Activated effector memory CD4-positive, alpha-beta T cell treated with Interleukin-2 at 50 U/mL for 16 hours (primary cell): ENCODE measurements at places on chromosomes 3 and 15.

DNA sequence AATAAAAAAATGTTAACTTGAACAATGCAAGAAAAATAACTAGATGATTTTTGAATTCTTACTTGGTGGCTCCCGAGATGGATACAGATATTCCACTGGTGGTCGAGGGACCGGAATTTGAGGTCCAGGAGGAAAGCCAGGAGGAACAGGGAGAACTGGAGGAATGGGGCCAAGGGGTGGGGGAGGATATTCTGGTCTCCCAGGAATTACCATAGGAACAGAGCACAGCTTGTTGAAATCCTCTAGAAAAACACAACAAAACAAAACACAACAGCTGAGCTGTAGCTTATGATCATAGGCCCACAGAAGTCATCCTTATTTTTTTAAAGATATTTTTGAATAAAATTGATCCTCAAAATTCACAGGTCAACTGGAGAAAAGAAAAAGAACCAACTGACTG lies 129.4 kb downstream of the FBN1 start:
- DNase-seq, result no peak

GRCh38 chr3:124429129-124429815 lies 301.0 kb upstream of the UMPS start:
- DNase-seq, result no peak

GRCh38 chr3:64837126-64837738 lies 149.4 kb upstream of the ADAMTS9 start:
- no peak for DNase-seq

DNA sequence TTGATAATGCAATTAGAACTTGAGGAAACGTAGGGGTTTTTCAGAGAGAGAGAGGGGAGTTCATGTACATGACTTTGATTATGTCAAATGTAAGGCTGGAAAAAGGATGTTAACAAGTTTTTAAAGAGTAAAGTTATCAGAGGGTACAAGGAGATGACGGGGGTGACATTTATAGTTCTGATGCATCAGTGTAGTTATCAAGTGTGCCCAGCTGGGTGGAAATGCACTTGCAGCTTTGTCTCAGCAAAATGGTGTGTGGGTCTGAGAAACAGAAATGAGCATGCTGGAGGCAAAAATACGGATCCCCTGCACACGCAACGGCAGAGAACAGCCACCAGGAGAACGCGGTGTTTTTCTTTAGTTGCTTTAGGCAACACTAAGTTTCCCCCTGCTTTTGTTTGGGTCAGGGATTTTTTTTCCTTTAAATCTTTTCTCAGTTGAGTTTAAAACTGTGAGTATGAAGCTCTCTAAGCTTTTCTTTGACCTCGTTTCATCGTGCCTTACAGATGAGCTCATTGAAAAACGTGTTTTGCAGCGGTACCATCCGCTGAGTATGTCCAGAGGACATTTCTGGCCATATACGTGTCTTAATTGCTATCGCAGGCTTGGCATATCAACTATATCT lies 205.4 kb downstream of the PDZRN3 start:
- DNase-seq, result no peak

- DNase-seq, result no peak
Observed at GRCh38 chr15:25597571-25597970, 158.7 kb upstream of the UBE3A start.

GRCh38 chr3:26630669-26631389 lies 8.3 kb downstream of the LRRC3B start:
- no peak for DNase-seq

- DNase-seq, result no peak
Observed at GRCh38 chr15:42182961-42183360, 25.1 kb downstream of the VPS39 start.

- DNase-seq, result no peak
Observed at GRCh38 chr3:190721330-190721729, 141.2 kb downstream of the GMNC start.

DNA sequence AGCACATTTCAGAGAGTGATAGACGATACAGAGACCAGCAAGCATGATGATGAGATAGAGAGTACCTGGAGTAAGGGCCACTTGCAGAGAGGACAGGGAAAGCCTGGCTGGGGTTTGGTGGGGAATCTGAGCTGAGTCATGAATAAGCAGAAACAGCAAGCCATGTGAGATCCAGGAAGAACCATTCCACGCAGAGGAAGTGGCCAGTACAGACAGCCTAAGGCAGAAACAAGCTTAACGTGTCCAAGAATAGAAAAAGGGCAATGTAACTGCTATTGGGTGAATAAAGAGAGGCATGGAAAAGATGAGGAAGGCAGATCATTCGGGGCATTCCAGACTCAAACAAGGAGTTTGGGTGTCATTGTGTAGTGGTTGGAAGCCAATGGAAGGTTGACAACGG lies 816.3 kb upstream of the CFAP20DC start:
- DNase-seq, result no peak

DNA sequence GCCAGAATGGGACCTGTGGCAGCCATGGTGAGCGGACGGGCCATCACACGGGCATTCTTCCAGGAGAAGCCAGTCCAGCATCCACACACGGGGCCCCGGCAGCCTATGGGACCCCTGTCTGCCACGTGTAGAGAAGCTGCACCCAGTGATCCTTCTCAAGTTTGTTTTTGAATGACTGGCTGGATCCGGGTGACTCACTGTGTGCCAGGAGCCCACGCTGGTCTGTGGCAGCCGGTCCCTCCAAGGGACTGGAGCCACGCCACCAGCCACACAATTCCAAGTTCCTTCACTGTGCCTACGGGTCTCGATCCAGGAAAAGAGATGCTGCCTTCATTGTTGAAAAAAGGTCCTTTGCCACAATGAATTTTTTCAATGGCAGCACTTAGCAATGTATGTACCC lies 58.1 kb downstream of the ATP10A start:
- DNase-seq, result no peak

DNA sequence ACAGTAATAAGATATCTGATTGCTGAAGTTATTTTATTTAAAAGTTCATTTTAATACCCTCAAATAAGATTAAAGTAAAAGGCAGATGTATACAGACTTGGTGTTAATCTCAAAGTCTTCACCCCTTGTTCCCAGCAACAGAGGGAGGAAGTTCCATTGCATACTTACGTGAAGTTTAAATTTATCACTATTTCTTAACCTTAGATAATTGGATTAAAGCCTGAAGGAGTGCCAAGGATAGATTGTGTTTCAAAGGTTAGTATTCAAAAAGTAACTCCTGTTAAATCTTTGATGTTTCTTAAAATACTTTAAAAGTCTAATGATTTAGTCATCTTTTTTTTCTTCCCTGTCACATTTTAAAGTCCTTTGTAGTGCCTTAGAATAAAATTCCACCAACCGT lies 39.3 kb downstream of the ATP1B3 start:
- DNase-seq, result no peak

DNA sequence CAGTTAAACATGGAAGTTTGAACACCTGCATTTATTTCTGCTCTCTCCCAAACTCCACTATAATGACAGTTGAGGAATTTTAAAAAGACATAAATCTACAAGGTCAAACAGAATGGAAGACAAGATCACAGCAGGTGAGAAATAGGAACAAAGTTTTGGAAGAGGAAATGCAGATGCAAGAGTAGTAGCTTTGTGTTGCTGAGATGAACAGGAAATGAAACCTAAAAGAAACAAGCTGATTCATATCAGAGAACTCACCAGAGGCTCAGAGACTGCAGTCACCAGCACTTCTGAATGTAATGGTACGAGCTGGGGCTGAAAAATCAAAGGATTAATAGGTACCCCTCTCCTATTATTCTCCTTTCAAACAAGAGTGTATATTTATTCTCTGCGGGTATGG lies 459.9 kb downstream of the RAP2B start:
- DNase-seq, result no peak

DNA sequence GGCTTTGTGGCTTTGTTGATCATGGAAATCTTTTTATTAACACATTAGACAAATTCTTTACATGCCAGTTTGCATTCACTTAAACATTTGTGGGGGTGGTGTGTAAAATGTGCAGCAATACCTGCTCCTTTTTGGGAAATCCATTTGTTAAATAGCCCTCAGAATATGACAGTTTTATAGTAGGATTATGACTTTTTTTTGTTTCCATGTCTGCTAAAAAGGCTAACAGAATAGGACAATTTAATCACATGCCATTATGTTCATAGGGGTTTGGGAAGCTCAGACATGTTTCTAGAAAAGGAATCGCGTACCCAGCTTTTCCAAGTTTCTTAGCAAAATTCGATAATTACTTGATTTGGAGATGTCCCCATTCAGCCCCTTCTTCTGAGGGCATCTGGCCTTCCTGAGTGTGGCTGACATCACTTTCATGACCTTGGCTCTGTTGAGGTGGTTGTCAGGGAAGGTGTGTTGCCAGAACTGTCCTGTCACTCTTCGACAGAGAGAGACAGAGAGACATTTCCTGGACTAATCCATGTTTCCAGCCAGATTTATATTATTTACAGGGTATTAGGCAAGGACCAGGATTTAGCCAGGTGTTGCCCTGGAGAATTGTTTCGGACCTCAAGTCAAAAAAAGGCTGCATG lies 126.4 kb downstream of the PTPRG start:
- no peak for DNase-seq

DNA sequence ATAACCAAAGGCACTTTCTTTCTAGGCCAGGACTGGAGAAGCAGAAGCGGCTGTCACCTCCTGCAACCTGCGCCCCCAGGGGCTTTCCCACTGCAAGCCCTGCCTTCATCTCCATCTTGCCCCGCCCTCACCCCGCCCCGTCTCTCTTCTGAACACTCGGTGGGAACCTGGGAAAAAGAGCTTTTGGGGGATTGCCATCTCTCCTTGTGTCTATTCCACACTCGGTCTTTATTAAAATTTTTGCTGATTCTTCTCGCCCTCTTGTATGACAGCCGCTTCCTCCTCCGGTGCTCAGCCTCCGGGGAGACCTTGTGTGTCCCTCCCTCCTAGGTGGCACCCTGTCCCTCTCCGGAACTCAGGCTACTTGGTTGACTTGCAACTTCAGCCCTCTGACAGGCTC lies 41.9 kb upstream of the SPESP1 start:
- no peak for DNase-seq

- no peak for DNase-seq
Observed at GRCh38 chr3:149575961-149576564, 81.8 kb downstream of the WWTR1 start.

GRCh38 chr3:155746703-155747102 lies 1.8 kb upstream of the PLCH1 start:
- DNase-seq, result no peak

DNA sequence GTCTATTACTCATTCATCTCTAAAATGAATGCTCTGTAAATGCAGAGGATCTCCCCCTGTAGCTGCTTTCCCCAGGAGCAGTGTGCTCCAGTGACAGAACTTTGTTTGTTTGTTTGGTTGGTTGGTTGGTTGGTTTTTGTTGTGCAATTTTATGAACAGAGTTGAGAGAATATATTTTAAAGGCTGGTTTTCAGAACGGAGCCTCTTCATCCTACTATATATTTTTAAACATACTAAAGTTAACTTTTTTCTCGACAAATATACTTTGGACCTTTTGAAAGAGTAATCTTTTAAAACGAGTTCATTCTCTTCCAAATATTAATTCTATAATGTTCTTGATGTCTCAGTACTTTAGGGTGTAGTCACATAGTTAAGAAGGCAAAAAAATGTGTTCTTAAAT lies 20.2 kb downstream of the RYR3 start:
- no peak for DNase-seq

- no peak for DNase-seq
Observed at GRCh38 chr3:17009826-17010225, 125.1 kb downstream of the PLCL2 start.

DNA sequence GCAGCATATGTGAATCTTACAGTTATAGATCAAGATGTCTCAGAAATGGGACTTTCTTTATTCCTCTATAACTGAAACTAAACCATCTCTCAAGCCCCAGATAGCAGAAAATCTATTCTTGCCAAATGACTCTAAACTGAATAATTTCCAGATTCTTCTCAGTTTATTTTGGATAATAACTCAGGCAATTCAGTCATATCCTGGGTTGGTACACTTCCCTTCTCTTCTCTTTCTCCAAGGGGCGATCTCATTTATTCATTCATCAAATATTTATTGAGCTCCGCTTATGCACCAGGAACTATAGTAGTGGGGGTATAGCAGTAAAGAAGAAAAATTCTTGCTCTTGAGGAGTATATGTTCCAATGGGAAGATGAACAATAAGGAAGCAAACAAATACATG lies 13.5 kb upstream of the PCOLCE2 start:
- no peak for DNase-seq

GRCh38 chr3:123388811-123389627 lies 59.9 kb downstream of the ADCY5 start:
- DNase-seq, result no peak

GRCh38 chr3:119870512-119870911 lies 88.6 kb downstream of the NR1I2 start:
- no peak for DNase-seq

GRCh38 chr3:23726811-23727548 lies 78.8 kb upstream of the UBE2E1 start:
- no peak for DNase-seq

DNA sequence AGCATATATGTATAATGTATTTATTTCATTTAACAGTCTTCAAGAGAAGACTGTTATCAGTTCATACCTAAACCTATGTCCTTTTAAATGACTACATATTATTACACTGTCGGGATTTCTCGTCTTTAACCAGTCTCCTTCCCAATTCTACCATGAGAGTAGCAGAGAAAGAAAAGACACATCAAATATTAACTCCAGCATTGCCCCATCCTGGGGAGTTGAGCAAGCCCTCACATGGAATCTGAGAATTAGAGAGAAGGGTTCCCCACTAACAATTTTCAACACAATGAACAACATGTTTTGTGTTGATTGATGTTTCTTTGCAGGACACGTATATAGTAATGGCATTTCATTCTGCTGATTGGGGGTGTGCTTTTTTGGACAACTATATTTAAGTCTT lies 257.4 kb downstream of the ADAMTSL3 start:
- DNase-seq, result no peak
